ENCODE measurements at places on chromosomes 5 and 9. TPM values are rescaled to one million over a fixed set of nuclear protein-coding genes. Genes with fewer than 3 reads are reported as not detected.

The ITK gene
- 0.17 TPM for total RNA-seq

The GMCL2 gene
- total RNA-seq: not detected

The GRXCR2 gene
- not detected for total RNA-seq

The HEMGN gene
- not detected for total RNA-seq

The FBP1 gene
- total RNA-seq: 0.13 TPM

The ACOT12 gene
- total RNA-seq: not detected
